Spleen (tissue), 13 donors: ENCODE measurements at places on chromosomes 6 and 20.
A peak's percentile ranks its signal among the peaks of the same experiment; 100 is the strongest.

DNA sequence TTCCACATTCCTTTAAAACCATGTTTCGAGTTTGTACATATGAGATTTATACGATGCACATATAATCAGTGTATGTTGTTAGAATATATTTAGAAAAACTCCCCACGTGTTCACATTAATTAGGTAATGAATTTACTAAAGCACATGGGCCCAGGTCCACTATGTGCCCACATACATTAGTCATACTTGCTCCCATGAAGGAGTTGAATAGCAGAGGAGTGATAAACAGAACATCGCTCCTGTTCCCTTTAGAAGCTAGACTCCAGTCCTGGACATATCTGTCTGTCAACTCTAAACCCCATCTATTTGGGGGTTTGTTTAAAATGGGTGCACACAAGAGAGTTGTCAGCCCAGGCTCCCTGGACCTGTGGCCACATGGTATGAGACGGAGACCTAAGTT lies 108.1 kb upstream of the TIAM2 start:
- no peak for DNase-seq

DNA sequence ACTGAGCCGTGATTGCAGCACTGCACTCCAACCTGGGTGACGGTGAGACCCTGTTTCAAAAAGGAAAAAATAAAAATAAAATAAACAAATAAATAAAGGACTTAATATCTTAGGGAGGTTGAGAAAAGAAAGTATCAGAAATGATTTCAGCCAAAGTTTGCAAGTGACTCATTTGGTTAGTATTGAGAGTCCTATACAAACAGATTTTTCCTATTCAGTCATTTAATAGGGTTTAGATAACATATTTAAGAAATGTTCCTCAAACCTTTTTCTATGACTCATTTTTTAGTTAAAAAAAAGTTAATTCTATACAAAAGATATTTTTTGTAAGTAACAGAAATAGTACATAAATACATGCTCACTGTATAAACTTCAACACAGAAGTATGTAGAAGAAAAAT lies 235.1 kb downstream of the GJA1 start:
- no peak for DNase-seq

GRCh38 chr6:33007831-33008400 lies 1.5 kb downstream of the HLA-DOA start:
- DNase-seq = no peak

DNA sequence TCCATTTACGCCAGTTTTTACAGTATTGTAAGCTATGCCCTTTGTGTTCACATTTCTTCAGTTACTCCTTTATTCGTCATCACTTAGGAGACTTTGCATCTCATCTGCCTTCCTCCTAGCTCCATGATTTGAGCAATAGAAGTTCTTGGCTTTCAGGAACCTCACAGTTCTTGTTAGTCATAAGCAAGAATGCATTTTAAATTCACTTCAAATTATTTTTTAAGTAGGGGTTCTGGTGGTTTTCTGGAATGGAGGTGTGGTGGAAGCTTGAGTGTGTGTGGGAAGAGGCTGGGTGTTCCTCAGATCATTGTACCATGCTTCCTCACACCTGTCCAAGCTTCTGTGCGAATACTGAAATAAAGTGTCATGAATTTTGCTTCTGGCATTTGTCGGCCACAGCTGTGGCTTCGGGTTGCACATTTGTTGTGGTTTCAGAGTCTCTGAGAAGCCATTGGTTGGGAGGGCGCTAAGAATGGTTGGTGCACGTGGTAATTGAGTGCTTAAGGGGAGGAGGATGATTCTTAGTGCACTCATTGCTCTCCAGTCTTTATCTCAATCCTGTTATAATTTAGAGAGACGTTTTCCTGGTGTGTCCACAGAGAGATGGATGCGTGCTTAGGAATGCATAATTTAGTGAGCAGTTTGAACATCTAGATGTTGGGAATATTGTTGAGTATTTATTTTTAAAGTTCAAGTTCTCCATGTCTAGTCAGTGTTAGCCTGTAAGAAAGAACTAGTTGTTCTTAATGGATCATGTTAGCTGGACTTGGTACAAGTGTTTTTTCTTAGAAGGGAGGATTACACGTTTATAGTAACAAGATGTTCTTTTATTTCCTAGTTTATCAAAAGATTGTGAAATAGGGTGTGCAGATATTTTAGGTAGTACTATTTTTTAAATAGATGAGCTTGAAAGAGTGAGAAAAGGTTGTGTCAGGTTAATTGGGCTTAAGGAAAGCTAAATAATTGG lies 31.9 kb downstream of the FOXO3 start:
- peak; percentile 82 for DNase-seq

DNA sequence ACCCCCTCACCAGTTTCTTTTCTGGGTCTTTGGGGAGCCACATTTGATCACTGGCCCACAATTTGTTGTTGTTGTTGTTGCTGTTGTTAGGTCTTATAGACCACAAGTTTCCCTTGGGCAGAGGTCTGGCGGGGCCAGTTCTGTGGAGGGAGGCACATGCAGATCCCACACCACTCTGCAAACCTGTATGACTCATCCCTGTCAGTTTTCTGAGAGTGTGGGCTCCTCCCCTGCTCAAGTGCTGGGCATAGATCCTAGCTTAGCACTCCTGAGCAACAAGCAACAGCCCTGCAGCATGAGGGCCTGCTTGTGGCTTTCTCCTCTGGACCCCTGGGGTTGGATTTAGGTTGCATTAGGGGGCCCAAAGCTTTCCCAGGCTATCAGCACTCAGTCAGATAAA lies 411.1 kb upstream of the HTR1E start:
- DNase-seq = no peak

- no peak for DNase-seq
These were observed 637.6 kb downstream of the RNF144B start for GRCh38 chr6:19024737-19025136.

DNA sequence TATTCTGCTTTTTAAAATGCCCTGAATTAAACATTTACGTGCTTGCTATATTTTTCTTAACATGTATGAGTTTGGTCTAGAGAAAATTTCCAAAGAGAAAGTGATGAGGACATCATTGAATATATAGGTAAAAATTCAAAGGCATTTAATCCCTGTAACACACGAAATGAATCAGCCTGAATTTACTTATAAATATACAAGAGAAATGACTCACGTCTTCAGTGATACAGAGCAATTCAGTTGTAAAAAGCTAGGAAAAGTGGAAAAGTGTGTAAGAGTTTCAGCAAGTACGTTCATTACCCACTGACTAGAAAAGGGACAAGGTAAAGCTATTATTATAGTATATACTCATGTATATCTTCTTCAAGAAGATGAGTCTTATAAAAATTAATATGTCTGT lies 124.8 kb downstream of the HIVEP1 start:
- no peak for DNase-seq

DNA sequence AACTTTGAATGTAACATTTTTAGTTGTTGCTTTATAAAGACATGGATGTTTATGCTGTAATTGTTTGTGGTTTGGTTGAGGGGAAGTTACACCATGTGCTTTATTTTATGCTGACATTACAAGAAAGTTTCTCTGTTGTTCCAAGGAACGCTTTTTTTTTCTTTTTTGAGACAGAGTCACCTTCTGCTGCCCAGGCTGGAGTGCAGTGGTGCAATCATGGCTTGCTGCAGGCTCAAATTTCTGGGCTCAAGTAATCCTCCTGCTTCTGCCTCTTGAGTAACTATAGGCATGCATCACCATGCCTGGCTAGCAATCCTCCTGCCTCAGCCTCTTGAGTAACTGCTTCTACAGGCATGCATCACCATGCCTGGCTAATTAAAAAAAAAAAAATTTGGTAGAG lies 21.0 kb upstream of the IFNGR1 start:
- DNase-seq = peak; percentile 79

GRCh38 chr6:11878735-11879134 lies 100.1 kb upstream of the ADTRP start:
- DNase-seq = no peak

- no peak for DNase-seq
These were observed 56.1 kb downstream of the SGK1 start for GRCh38 chr6:134261766-134262165.

- peak; percentile 29 for DNase-seq
These were observed 113.4 kb downstream of the EYA2 start for GRCh38 chr20:47007826-47008655.

- DNase-seq = no peak
These were observed 187.7 kb downstream of the UST start for GRCh38 chr6:148934539-148934938.

GRCh38 chr6:9801249-9801754 lies 613.6 kb downstream of the TFAP2A start:
- no peak for DNase-seq

- DNase-seq = no peak
These were observed 36.5 kb upstream of the HLA-G start for GRCh38 chr6:29791162-29791561.

- no peak for DNase-seq
These were observed 21.2 kb downstream of the CLVS2 start for GRCh38 chr6:123017104-123017682.

GRCh38 chr6:34555007-34555322 lies 1.2 kb downstream of the SPDEF start:
- DNase-seq = no peak
